HL-60 (cell line): ENCODE measurements at places on chromosomes 1 and 21.

GRCh38 chr1:93140106-93140505 is 40.1 kb downstream of the TMED5 start:
- no peak for DNase-seq

- no peak for DNase-seq
Measured at GRCh38 chr1:45679123-45679522, 7.2 kb downstream of the GPBP1L1 start.

DNA sequence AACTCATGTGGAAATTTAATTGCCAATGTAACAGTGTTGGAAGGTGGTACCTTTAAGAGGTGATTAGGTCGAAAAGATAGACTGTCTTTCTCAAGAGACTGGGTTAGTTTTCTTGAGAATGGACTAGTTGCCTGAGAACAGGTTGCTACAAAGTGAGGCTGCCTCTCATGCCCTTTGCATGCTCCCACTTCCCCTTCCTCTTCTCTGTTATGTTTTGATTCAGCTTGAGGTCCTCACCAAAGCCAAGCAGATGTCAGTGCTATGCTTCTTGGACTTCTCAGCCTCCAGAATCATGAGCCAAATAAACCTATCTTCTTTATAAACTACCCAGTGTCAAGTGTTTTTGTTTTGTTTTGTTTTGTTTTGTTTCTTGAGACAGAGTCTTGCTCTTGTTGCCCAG is 187.0 kb upstream of the RUNX1 start:
- DNase-seq = no peak

- no peak for DNase-seq
Measured at GRCh38 chr1:97986041-97987005, 65.5 kb upstream of the DPYD start.

DNA sequence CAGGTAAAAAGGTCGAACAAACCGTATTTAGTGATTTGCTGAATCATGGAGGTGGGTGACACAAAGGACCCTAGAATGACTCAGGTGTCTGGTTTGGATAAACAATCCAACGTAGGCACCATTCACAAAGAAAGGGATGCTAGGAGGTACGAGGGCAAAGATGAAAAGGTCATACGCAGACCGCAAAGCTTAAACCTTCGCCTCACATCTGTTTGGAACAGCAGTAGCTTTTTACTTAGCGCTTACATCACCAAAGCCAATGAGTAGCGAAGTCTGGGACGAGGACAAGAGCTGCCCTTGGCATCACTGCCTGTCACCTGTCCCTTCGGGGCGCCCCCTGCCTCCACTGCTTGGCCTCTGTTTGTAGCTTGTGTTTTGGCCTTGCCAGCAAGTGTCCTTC is 350.2 kb downstream of the SMYD3 start:
- no peak for DNase-seq
